GM12878 (cell line): ENCODE measurements at places on chromosomes 3 and 15. TPM values are rescaled to one million over a fixed set of nuclear protein-coding genes. Genes with fewer than 3 reads are reported as not detected.

Gene SLCO2A1
- 0.05 TPM in 2 replicates for total RNA-seq

Gene MAP1A
- 0.10 and 0.16 TPM in 2 replicates for total RNA-seq

Gene NME9
- total RNA-seq: not detected in 2 replicates

DNA sequence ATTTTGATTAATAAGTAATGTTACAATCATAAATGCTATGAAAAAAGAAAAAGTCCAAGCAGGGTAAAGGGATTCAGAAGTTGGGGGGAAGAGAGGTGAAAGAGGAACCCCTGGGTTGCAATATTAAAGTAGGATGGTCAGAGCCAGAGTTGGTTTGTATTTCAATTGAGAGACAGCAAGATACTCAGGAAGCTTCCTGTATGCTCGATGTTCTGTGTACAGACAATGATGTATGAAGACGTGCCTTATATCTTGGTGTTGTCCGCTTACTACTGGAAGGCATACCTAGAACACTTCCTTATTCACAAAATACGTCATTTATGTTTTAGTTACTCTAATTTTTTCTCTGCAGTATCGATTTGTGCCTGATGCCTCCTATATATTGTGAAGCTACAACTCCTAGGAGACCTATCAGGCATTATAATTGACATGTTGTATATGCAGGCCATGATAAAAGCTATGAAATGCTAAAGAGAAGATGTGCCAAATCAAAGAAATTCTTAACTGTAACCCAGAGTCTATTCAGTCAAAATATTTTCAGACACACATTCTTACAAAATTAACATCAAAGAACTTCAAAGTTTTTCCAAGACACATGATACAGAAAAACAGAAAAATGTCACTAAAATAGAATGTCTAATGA, 87.5 kb downstream of the TBL1XR1 start:
- no peak for DNase-seq
- H3K27ac ChIP-seq: no peak overlapping the region
- H3K27me3 ChIP-seq: no peaks in the 10 kb centered on the region
- no peak overlapping the region for H3K4me3 ChIP-seq
- H3K4me1 ChIP-seq: peaks cover 22% of the 10 kb centered on the region
- H3K36me3 ChIP-seq: no peaks in the 10 kb centered on the region

DNA sequence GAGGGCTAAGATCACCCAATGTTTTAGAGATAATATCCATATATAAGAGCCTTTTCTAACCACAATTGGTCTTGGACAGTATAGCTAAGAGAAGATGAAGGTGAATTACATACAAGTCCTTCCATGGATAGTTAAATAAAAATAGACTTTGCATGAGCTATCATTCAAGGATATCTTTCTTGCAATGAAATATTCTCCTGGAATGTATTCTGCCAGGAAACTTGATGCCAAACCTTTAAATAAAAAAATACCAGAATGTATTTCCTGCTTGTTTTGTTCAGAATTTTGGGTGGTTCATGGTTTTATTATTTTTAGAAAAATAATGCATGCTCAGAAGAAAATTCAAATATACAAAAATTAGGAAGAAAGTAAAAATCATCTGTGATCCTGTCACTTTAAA, 88.8 kb upstream of the PPIB start:
- peaks cover 17% of the 10 kb centered on the region for H3K4me1 ChIP-seq
- H3K36me3 ChIP-seq: no peaks in the 10 kb centered on the region; the same call in 1 of the 2 replicates
- no peaks in the 10 kb centered on the region for H3K27me3 ChIP-seq
